ENCODE measurements at places on chromosomes 11 and 22. TPM values are rescaled to one million over a fixed set of nuclear protein-coding genes. Genes with fewer than 3 reads are reported as not detected.

The KRTAP5-7 gene
- not detected for total RNA-seq

The SERPIND1 gene
- total RNA-seq: 0.58 TPM

The CDC45 gene
- total RNA-seq: 1.6 TPM

The WNT7B gene
- total RNA-seq: 22.1 TPM

The KCNK7 gene
- 1.1 TPM for total RNA-seq

The SWAP70 gene
- 24.3 TPM for total RNA-seq

The GAS2 gene
- 3.3 TPM for total RNA-seq

The USH1C gene
- 176 TPM for total RNA-seq

The OR8G1 gene
- not detected for total RNA-seq

The GLYATL2 gene
- 19.0 TPM for total RNA-seq

The SNX32 gene
- 1.4 TPM for total RNA-seq

The PANX3 gene
- not detected for total RNA-seq

The GTSE1 gene
- 1.3 TPM for total RNA-seq

The OR2D2 gene
- not detected for total RNA-seq

The FGF19 gene
- 362 TPM for total RNA-seq

The INS gene
- 1.2 TPM for total RNA-seq

The TRIM22 gene
- total RNA-seq: 43.9 TPM

The RASSF10 gene
- total RNA-seq: 15.9 TPM

- no peak for DNase-seq
Observed at GRCh38 chr22:27875951-27876350, 43.1 kb downstream of the PITPNB start.

DNA sequence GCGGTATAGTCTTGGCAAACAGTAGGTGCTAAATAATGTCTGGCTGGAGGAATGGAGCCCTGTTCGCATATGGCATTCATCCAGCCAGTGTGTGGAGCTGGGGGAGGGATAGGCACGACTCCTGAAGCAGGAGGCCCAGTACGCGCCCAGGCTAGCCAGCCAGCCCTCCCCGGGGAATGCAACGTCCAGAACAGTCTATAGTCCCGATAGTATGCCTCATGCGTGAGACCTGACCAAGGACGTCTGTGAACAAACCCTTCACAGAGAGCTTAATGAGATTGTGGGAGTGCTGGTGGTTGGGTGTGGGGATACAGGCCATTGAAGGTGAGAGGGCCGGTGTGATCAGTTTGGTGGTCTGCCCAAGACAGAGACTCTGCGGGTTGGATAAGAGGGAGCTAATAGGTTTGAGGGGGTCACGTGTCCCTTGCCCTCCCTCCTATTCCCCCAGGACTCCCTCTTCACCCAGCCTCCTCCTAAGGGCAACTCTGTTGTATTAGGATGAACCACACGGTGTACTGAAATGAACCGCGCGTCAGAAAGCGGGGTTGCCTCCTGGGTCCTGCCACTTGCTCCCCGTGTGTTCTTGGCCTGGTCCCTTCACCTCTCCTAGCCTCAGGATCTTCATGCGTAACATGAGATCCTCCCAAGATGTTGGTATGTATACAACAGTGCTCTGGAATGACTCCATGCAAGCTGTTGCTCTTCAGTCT is 987 bp upstream of the GRIK4 start:
- DNase-seq: no peak

DNA sequence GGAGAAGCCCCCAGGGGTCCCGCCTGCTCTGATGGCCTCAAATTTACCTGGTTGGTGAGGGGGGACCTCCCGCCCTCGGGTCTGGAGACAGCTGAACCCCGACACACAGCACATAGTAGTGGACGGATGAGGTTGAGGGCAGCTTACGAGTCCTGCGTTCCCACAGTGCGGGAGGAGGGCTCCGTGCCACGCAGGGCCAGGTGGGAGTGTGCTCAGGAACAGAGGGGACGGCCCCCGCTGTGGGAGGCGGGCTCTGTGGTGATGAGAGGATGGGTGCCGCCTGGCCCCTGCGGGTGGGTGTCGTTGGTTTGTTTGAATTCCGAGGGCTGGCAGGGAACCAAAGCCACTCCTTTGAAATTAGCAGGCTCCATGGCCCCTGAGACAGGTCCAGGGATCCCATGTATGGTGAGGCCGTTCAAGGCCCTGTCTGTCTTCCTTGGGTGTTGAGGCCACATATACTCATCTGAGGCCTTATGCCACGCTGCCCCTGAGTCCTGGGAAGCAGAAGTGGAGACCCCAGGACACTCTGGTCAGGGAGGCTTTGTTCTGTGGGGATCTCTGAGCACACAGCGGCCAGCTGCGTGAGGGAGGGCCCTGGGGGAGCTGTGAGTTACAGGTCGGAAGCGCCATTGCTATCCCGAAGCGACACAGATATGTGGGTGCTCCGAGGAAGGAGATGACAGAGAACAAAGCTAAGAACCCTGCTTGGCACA is 21.9 kb downstream of the NADSYN1 start:
- no peak for DNase-seq

DNA sequence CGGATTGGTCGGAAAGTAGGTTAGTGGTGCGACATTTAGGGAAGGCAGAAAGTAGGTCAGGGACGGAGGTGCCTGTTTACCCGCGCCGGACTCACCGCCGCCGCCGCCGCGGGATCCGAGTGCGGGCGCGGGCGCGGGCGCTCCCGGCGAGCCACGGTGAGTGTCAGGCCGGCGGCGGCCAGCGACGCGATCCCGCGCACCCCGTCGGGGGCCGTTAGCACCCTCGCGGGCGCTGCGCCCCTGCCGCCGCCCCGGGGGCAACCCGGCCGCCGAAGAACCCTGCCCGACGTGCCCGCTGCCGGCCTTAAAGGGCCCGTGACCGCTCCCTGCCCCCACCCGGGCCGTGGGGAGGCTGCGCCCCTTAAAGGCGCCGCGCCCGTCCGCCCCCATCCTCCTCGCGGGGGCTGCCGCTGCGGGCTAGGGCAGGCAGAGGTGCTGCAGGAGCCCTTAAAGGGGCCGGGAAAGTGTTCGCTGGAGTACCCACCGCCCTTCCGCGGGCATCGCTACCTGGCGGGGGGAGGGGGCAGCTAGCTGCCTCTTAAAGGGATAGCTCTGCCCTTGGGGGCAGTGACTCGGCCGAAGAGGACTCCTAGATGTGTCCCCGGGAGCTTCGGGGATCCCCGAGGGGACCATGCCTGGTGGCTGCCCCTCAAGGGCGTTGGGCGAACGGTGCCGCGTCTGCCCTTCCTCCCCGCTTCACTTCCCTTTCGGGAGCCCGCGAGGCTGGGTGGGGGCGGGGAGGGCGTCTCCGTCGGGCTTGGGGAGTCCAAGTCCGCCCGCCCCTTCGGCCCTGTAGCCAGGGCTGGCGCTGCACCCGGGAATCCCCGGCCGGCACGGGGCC is at the start of gene BMAL1:
Gene BMAL1, plus strand, starts transcription at position 23 of the 841 bp plus-strand sequence. CDS start 76,519 bp downstream, outside the sequence.
- peak; percentile 29 for DNase-seq

- no peak for DNase-seq
Observed at GRCh38 chr11:74925281-74925680, 23.6 kb downstream of the XRRA1 start.

GRCh38 chr22:37043828-37044538 is 7.6 kb upstream of the KCTD17 start:
- peak; percentile 81 for DNase-seq

DNA sequence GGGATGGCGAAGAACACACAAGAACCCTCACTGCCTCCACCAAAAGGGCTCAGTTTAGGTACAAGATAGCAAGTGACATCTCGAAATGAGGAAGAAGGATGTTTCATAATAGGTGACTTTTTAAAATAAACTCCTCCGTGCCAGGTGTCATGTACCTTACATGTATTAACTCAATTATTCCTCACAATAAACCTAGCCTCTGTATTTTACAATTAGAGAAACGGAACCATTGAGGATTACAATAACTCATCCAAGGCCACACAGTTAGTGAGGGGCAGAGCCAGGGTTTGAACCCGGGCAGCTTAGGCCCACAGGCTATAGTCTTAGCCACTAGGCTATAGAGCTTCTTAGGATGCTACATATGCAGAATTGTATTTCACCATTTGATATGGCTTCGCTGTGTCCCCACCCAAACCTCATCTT is 965 bp upstream of the PAMR1 start:
- DNase-seq: no peak

GRCh38 chr11:75786101-75786736 is 17.6 kb downstream of the DGAT2 start:
- peak; percentile 74 for DNase-seq

DNA sequence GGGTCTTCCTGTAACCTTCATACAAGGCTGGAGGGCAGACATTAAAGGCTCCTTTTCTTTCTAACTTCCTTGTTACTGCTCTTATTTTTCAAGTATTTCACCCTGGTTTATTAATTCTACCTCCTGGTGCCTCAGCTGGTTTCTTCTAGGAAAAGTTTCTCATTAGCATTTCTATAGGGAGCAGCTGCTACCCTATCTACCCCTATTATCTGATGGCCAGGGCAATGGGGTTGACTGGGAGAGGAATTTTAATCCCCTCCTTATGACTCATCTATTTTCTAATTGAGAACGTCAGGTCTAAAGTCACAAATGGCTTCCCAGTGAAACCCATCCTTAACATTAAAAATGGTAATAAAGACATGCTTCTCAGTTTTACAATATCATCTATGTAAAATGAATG is 5.0 kb downstream of the MAP6 start:
- DNase-seq: no peak

DNA sequence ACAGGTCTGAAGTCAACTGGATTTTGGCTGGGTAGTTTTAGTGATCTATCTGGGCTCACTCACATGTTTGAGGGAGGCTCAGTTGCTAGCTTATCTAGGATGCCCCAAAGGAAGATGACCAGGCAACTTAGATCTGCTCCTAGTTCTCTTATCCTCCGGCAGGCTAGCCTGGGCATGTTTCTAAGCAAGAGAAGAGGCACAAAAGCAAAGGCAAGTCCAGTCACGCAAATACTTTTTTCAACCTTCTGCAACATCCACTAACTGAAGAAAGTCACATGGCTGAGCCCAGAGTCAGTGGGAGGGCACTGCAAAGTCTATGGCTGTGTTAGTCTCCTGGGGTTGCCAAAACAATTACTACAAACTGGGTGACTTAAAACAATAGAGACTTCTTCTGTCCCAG is 32.9 kb upstream of the FSHB start:
- no peak for DNase-seq

DNA sequence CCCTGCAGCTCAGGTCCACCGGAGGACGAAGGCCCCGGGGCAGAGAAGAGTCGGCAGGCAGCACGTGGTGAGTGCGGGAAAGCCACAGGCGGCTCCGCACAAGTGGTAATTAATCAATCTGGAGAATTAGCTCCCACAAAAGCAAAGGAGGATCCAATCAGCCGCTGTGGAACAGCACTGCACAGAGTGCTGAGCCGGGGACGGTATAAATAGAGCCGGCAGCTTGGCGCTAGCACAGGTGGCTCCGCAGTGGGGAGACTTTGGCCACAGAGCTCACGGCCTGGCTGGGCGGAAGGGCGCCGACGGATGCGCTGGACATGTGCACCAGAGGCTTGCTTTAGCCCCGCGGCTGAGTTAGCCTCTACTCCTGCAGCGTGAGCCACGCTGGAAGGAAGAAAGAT is 48.9 kb downstream of the IGSF9B start:
- DNase-seq: no peak

GRCh38 chr11:82873919-82874333 is 26.3 kb downstream of the PRCP start:
- no peak for DNase-seq

DNA sequence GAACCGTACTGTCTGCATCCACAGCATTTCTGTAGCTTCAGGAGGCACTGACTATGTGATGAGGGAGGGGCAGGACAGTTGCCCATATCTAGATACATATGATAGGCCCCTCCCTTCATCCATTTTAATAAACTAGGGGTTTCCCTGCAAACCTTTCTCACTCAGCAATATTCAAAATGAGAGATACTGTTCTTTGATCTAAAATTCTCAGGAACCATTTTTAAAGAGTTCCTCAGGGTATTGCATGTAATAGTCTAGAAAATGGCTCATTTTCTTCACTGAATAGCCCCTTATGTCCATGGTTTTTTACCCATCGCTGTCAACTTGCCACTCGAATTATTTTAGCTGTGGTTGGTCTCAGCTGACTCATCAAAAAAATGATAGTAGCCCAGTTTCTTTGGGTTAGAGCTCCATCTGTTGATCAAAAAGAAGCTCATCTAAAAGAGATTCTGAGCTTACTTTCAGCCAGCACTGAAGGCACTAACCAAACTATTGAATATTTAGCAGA is 37.0 kb upstream of the DNAJB7 start:
- no peak for DNase-seq

DNA sequence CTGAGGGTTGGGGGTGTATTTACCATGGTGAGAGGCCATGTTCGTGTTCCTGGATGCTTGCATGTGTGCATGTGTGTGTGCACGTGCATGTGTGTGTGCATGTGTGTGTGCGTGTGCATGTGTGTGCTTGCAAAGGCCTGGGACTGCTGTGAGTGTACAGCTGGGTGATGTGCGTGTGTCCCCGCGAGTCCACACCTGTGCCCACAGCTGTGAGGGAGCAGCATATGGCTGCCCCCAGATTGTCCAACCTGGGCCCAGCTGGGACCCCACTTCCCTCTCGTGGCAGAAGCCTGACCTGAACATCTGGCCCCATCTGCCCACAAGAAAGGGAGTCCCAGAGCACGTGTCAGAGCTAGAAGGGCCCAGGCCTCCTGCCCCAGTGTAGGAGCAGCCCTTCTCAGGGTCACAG is 8.4 kb upstream of the CD248 start:
- DNase-seq: no peak

DNA sequence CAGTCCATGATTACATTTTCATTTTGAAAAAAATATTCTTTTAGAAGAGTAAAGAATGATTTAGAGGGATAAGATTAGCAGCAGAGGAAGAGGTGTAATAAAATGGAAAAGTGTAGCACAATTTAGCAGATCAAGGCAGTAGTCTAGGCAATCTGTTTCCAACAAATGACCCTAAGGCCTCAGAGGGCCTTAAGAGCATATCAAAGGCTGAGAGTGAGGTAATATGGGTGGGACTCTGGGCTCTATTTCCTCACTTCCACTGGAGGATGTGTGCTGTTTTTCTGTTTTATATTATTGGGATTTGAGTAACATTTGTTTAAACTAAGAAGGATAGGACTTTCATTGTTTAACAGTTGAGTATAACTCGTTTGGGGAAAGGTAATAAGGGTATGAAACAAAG is 28.8 kb downstream of the CCDC81 start:
- no peak for DNase-seq

DNA sequence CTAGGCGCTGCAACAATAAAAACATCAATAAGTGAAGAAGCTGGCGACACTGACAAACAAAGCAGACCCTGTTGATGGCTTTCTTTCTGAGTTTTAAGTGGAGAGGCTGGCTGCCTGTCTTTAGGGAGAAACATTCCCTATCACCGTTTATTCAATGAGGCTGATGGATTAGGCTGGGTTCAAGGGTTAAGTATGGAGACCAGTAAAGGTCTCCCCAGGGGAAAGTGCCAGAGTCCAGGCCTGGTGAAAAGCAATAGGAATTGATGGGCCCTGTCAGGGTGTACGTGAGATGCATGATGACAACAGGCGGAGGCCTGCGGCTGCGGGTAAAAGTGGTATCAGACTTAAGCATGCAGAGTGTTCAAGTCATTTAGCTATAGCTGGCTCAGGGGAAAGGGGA is 102.6 kb downstream of the ALX4 start:
- DNase-seq: no peak

- no peak for DNase-seq
Observed at GRCh38 chr11:46555267-46556054, 38.4 kb downstream of the AMBRA1 start.

GRCh38 chr11:85768473-85769146 is 42.3 kb downstream of the SYTL2 start:
- no peak for DNase-seq

- DNase-seq: no peak
Observed at GRCh38 chr22:36413022-36413775, 25.4 kb upstream of the MYH9 start.
